ENCODE measurements at places on chromosomes 7 and 10.

DNA sequence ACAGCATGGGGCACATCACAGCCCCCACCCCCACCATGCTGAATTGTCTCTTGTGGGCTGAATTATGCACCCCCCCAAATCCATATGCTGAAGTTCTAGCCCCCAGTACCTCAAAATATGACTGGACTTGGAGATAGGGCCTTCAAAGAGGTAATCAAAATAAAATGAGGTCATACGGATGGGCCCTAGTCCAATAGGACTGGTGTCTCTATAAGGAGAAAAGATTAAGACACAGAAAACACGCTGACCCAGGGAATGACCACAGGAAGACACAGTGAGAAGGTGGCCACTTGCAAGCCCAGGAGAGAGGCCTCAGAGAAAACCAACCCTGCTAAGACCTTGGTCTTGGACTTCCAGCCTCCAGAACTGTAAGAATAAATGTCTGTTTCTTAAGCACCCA, 106.4 kb upstream of the ARID5B start:
- no peak for DNase-seq

GRCh38 chr7:22765609-22766008, 38.6 kb downstream of the IL6 start:
- peak; percentile 47 for DNase-seq

DNA sequence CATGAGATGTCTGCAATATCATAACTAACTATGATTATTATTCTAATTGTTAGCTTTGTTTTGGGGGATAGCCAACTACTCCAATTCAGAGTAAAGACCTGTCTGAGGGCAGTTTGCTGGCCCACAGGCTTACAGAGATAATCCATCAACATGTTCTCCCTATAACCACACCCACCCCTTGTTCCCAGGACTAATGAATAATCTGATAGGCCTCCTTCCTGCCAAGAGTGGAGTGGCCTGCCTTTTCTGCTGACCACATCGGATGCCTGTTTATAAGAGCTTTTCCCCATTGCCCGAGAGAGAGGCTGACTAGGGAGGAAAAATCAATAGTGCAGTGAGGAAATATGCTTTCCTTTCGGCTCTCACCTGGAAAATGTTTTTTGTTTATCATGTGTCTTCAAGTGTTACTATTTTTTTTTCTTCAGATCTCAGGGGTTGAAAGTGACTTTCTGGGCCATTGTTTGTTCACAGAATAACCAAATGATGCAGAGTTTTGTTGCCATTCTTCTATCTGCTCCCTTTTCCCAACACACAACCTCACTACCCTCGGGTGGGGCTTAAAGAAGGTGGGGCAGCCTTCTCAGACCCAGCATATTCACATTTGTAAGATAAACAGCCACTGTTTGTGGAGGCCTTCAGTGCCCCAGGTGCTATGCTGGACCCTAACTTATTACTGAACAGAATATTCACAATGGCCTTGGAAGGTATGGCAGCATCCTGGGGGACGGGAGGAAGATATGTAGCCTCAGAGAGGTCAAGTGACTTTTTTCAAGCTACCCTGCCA, 38.4 kb downstream of the PLPP4 start:
- no peak for DNase-seq

- DNase-seq = peak; percentile 18
Measured at GRCh38 chr7:130957137-130957513, 223.1 kb upstream of the KLF14 start.

GRCh38 chr10:25696013-25696708, 237.9 kb upstream of the MYO3A start:
- no peak for DNase-seq

- no peak for DNase-seq
Measured at GRCh38 chr7:127983804-127984332, 47.4 kb downstream of the LRRC4 start.

Measured in MV-4-11 (cell line).